Right lobe of liver (tissue), 6 donors: ENCODE measurements at places on chromosomes 1 and 21. TPM values are rescaled to one million over a fixed set of nuclear protein-coding genes. Genes with fewer than 3 reads are reported as not detected.

DNA sequence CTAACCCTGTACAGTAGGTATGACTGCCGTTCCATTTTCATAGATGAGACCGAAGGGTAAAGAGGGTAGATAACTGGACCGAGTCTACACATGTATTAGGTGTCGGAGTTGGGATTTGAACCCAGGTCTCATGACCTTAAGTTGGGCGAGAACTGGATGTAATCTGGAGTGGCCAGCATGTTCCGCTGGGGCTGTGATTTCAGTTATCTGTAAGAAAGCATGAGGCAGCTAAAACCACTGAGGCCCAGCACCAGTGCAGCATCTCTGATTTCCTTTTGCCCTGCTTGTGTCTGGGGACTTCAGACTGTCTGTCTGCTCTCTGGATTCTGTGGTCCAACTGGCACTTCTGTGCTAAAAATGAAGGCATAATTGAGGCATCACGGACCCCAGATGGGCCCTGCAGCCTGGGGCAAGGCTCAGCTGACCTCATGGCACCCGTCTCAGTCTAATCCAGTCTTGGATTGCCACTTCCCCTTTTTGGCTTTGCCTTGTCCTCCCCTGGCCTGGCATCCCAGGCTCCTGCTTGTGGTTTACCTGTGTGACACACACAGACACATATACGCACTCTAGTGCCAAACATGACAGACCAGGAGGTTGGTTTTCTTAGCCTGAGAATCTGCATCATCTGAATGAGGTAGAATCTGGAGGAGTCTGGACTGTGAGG is 180.2 kb downstream of the KIF26B start:
- no peaks in the 10 kb centered on the region for H3K4me1 ChIP-seq
- H3K27ac ChIP-seq, result no peak overlapping the region
- H3K36me3 ChIP-seq, result no peaks in the 10 kb centered on the region

KISS1 gene
- total RNA-seq, result not detected

- H3K4me1 ChIP-seq, result peaks cover 4% of the 10 kb centered on the region
- H3K4me3 ChIP-seq, result no peak overlapping the region
- DNase-seq, result no peak
- H3K27ac ChIP-seq, result no peak overlapping the region
- no peaks in the 10 kb centered on the region for H3K36me3 ChIP-seq
- H3K27me3 ChIP-seq, result no peaks in the 10 kb centered on the region
These were observed 2.1 kb upstream of the PLEKHA6 start for GRCh38 chr1:204361781-204362180.

GRCh38 chr1:51624855-51625254 is 8.0 kb downstream of the OSBPL9 start:
- peaks cover 51% of the 10 kb centered on the region for H3K4me1 ChIP-seq
- no peaks in the 10 kb centered on the region for H3K36me3 ChIP-seq
- no peak overlapping the region for H3K4me3 ChIP-seq
- DNase-seq, result no peak
- no peak overlapping the region for H3K27ac ChIP-seq

DNA sequence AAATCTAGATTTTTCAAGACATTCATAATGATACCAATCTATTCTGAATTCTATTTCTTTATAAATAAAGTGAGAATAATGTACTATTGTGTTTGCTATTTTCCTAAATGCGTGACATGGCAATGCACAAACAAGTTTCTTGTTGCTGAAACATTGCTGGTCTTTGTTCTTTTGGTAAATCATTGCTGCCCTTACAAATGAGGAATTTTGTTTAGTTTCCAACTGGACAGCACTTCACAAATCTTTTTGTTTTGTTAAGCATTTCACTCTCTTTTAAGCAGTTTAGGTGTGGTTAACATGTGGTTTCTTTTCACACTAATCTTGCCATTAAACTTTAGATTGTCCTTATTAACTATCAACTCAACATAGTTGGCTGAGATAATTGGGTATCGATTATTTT is 94.6 kb downstream of the LRRC7 start:
- no peak overlapping the region for H3K27ac ChIP-seq
- no peaks in the 10 kb centered on the region for H3K36me3 ChIP-seq
- DNase-seq, result no peak
- H3K4me1 ChIP-seq, result no peaks in the 10 kb centered on the region

GRCh38 chr1:175200678-175201521 is 8.3 kb upstream of the KIAA0040 start:
- no peaks in the 10 kb centered on the region for H3K4me1 ChIP-seq
- DNase-seq, result no peak
- no peaks in the 10 kb centered on the region for H3K27me3 ChIP-seq
- no peak overlapping the region for H3K4me3 ChIP-seq
- H3K27ac ChIP-seq, result peak overlapping the region; percentile 49

GRCh38 chr21:28547766-28548165 is 444.9 kb downstream of the LTN1 start:
- no peak for DNase-seq
- no peak overlapping the region for H3K4me3 ChIP-seq
- peaks cover 12% of the 10 kb centered on the region for H3K4me1 ChIP-seq
- no peaks in the 10 kb centered on the region for H3K27me3 ChIP-seq
- H3K27ac ChIP-seq, result no peak overlapping the region

CYP4A22 gene
- total RNA-seq, result 17.2 TPM

FHAD1 gene
- total RNA-seq, result 0.06 TPM

PCAT6 gene
- not detected for total RNA-seq

GRCh38 chr21:45153358-45154318 is 79.3 kb downstream of the ADARB1 start:
- H3K36me3 ChIP-seq, result no peaks in the 10 kb centered on the region
- H3K4me1 ChIP-seq, result no peaks in the 10 kb centered on the region
- DNase-seq, result no peak
- no peak overlapping the region for H3K27ac ChIP-seq
- no peak overlapping the region for H3K4me3 ChIP-seq
- H3K27me3 ChIP-seq, result no peaks in the 10 kb centered on the region

DNA sequence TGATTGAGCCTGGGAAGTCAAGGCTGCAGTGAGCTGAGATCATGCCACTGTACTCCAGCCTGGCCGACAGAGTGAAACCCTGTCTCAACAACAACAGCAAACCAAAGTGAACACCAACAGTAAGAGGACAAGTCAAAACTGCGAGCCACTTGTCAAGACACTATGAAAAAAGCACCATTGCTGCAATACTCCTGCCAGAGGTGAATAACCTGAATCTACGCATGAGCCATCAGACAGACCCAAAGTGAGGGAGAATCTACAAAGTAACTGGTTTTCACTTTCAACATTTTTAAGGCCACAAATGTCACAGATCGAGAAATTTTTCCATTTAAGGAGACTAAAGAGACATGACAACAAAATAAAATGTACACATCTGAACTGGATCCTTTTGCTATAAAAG is 21.9 kb downstream of the SYNJ1 start:
- H3K36me3 ChIP-seq, result no peaks in the 10 kb centered on the region
- no peaks in the 10 kb centered on the region for H3K4me1 ChIP-seq
- H3K27me3 ChIP-seq, result no peaks in the 10 kb centered on the region
- DNase-seq, result no peak
- H3K27ac ChIP-seq, result no peak overlapping the region

HAO2 gene
- total RNA-seq, result 214 TPM

- H3K4me1 ChIP-seq, result no peaks in the 10 kb centered on the region
- DNase-seq, result peak; percentile 60
- no peaks in the 10 kb centered on the region for H3K27me3 ChIP-seq
- H3K36me3 ChIP-seq, result no peaks in the 10 kb centered on the region
These were observed 80.3 kb upstream of the ARTN start for GRCh38 chr1:43853161-43853921.

- H3K4me3 ChIP-seq, result no peak overlapping the region
- H3K4me1 ChIP-seq, result no peaks in the 10 kb centered on the region
- H3K27ac ChIP-seq, result no peak overlapping the region
These were observed 668.6 kb upstream of the NCAM2 start for GRCh38 chr21:20329636-20330035.

CFAP45 gene
- not detected for total RNA-seq

DNA sequence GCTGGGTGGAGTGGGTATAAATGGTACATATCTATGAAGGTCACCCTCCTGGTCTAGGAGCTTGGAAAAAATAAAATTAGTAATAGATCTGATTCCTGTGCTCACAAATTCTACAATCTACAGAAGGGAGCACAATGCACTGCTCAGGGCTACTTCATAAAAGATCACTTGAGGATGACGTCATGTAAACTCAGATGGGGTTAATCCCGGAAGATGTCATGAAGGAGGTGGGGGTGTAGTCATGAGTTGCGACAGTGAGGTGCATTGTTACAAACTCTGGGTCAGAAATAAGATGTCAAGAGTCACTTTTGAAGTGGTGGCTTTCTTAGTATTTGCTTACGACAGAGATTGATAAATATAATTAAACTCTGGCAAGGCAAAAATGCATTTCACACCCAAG is 68.2 kb downstream of the LHX9 start:
- no peaks in the 10 kb centered on the region for H3K27me3 ChIP-seq
- no peak overlapping the region for H3K4me3 ChIP-seq
- H3K36me3 ChIP-seq, result no peaks in the 10 kb centered on the region
- H3K27ac ChIP-seq, result no peak overlapping the region

DNA sequence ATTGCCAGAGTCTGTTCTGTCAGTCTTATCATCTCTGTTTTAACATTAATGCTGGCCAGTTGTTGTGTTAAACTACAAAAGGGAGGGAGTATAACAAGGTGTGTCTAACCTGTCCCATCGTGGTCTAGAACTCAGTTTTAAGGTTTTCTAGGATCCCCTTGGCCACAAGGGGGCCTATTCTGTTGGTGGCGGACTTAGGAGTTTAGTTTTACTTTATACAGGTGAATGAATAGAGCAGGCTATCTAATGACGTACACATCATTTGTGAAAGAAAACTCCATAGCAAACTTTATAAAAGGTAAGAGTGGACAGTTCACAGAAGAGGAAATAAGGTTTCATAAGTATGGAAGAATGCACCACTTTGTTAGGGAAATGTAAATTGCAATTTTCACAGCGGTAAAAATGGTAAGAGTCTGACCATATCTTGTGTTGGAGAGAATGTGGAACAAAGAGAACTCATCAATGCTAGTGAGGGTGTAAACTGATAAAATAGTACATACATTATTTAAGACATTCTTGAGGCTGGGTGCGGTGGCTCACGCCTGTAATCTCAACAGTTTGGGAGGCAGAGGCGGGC is 2.5 kb upstream of the ATF6 start:
- H3K36me3 ChIP-seq, result peaks cover 3% of the 10 kb centered on the region
- no peaks in the 10 kb centered on the region for H3K27me3 ChIP-seq
- no peak overlapping the region for H3K4me3 ChIP-seq
- DNase-seq, result no peak
- H3K4me1 ChIP-seq, result no peaks in the 10 kb centered on the region

CAMK1G gene
- total RNA-seq, result 0.37 TPM

OR2M3 gene
- total RNA-seq, result not detected

GRCh38 chr1:154386643-154387352 is 18.3 kb upstream of the IL6R start:
- no peaks in the 10 kb centered on the region for H3K36me3 ChIP-seq
- no peaks in the 10 kb centered on the region for H3K4me1 ChIP-seq
- H3K27ac ChIP-seq, result no peak overlapping the region
- H3K27me3 ChIP-seq, result no peaks in the 10 kb centered on the region
- no peak for DNase-seq
- H3K4me3 ChIP-seq, result no peak overlapping the region

- H3K27me3 ChIP-seq, result no peaks in the 10 kb centered on the region
- H3K36me3 ChIP-seq, result no peaks in the 10 kb centered on the region
- no peak for DNase-seq
- no peak overlapping the region for H3K4me3 ChIP-seq
These were observed 32.8 kb upstream of the EPS15 start for GRCh38 chr1:51551848-51552296.

DNA sequence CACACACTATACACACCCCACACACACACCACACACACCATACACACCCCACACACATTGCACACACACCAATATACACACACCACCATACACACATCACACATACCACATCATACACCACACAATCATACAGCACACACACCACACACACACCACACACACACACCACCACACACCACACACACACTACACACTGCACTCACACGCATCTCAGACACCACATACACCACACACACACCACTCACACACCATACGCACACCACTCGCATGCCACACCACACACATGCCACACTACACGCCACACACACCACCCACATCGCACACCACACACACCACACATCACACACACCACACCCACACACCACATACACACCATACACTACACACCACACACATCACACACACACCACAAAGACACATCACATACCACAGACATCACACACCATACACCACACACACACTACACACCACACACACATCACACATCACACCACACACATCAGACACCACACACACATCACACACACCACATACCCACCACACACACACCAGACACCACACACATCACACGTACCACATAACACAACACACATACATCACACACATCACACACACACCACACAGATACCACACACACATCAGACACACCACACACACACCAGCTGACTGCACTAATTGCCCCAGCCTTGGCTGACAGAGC is 54.6 kb downstream of the HSF2BP start:
- H3K4me1 ChIP-seq, result peaks cover 23% of the 10 kb centered on the region
- no peaks in the 10 kb centered on the region for H3K36me3 ChIP-seq
- H3K27me3 ChIP-seq, result no peaks in the 10 kb centered on the region

DNA sequence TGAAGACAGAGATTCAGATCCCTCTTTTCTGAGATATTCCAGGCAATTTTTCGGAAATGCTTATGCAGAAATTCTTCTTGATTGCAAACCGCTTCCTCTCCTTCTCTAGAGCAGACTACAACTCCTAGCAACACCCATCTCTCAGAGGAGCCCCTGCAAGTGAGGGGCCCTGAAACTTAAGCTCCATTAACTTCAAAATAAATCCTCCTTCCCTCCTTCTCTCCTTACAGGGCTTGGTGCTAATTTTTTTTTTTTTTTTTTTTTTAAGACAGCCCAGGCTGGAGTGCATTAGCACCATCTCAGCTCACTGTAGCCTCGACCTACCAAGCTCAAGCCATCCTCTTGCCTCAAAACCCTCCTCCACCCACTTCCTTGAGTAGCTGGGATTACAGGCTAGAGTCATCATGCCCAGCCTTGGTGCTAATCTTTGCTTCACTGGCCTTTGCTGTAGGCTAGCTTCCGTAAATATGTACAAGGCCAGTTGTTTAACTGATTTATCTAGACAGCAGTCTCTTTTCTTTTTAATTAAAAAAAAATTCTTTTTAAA is 30.2 kb upstream of the SFPQ start:
- H3K4me3 ChIP-seq, result no peak overlapping the region
- no peak for DNase-seq
- no peaks in the 10 kb centered on the region for H3K27me3 ChIP-seq
- no peak overlapping the region for H3K27ac ChIP-seq

DNA sequence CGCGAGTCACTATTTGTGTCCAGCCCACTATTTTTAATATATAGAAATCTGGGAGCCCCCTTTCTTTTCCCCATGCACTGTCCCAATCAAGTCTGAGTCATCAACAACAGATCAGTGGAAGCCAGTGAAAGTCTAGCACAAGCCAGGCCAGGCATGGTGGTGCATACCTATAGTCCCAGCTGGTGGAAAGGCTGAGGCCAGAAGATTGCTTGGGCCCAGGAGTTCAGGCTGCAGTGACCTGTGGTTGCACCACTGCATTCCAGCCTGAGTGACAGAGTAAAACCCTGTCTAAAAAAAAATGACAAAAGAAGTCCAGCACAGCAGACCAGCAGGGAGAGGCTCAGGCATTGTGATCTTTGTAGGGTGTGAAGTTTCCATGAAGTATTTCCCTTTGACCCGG is 9.0 kb upstream of the RPL5 start:
- no peaks in the 10 kb centered on the region for H3K36me3 ChIP-seq
- H3K27ac ChIP-seq, result no peak overlapping the region
- no peak for DNase-seq
- H3K27me3 ChIP-seq, result no peaks in the 10 kb centered on the region
